ENCODE measurements at places on chromosomes 12 and 14. TPM values are rescaled to one million over a fixed set of nuclear protein-coding genes. Genes with fewer than 3 reads are reported as not detected.

Gene ATP23
- 3.0 TPM for total RNA-seq

Gene LLPH
- total RNA-seq: 43.8 TPM

Gene GAPDH
- 4,097 TPM for total RNA-seq

Gene LGR5
- not detected for total RNA-seq

Gene KRT85
- not detected for total RNA-seq

Gene GLT8D2
- total RNA-seq: 2.0 TPM

Gene MSI1
- total RNA-seq: not detected

Gene PLCZ1
- not detected for total RNA-seq

Gene DCAF5
- total RNA-seq: 37.7 TPM

Gene LBHD2
- total RNA-seq: not detected

Gene DIO2
- 0.26 TPM for total RNA-seq
